Melanocyte of skin (primary cell): ENCODE measurements at places on chromosomes 7 and 10. TPM values are rescaled to one million over a fixed set of nuclear protein-coding genes. Genes with fewer than 3 reads are reported as not detected.

MRLN gene
- not detected in 2 replicates for total RNA-seq

CREB5 gene
- 9.5 and 11.7 TPM in 2 replicates for total RNA-seq

PRSS37 gene
- not detected in 2 replicates for total RNA-seq

ADARB2 gene
- total RNA-seq = 0.36 TPM in 1 of 2 replicates, not detected in the other

UNCX gene
- total RNA-seq = not detected in 2 replicates

RAB19 gene
- not detected in 2 replicates for total RNA-seq

EEPD1 gene
- total RNA-seq = 2.5 and 5.2 TPM in 2 replicates

MINDY3 gene
- 34.0 and 41.0 TPM in 2 replicates for total RNA-seq

UPP1 gene
- total RNA-seq = 87.6 and 100 TPM in 2 replicates

SPDYE18 gene
- 0.34 TPM in 1 of 2 replicates, not detected in the other for total RNA-seq

PPP1R3A gene
- total RNA-seq = not detected in 2 replicates

PNLIPRP3 gene
- 1.5 and 3.8 TPM in 2 replicates for total RNA-seq

KCP gene
- total RNA-seq = 0.36 and 1.0 TPM in 2 replicates

C10orf95 gene
- not detected in 2 replicates for total RNA-seq

MYH16 gene
- not detected in 2 replicates for total RNA-seq

PTCD1 gene
- total RNA-seq = 10.3 and 10.6 TPM in 2 replicates

ASIC3 gene
- 0.36 and 1.0 TPM in 2 replicates for total RNA-seq

TET1 gene
- total RNA-seq = 5.7 and 10.8 TPM in 2 replicates

RBM20 gene
- 0.31 and 0.33 TPM in 2 replicates for total RNA-seq

SPDYE6 gene
- total RNA-seq = not detected in 2 replicates

OPALIN gene
- total RNA-seq = not detected in 2 replicates

OPN4 gene
- total RNA-seq = not detected in 2 replicates

ZNF511 gene
- total RNA-seq = 25.1 and 26.8 TPM in 2 replicates

SPDYE8 gene
- not detected in 2 replicates for total RNA-seq
